Omental fat pad (tissue), 4 donors: ENCODE measurements at places on chromosomes 1 and 21.

DNA sequence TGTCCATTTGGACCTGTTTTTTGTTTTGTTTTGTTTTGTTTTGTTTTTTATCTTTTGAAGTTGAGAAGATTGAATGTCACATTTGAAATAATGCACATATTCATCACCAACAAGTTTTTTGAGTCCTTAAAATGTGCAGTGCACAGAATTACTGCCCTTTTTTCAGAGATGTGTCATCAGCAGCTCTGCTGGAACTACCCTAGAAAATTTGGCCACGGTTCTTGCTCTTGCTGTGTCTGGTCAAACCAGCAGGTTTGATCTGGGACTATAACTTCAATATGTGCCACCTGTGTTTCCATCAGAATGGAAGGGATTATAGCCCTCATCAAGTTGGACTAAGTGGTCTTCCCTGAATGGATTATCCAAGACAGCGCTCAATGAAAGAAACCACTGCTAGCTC lies 24.1 kb upstream of the CNN3 start:
- no peak for DNase-seq

DNA sequence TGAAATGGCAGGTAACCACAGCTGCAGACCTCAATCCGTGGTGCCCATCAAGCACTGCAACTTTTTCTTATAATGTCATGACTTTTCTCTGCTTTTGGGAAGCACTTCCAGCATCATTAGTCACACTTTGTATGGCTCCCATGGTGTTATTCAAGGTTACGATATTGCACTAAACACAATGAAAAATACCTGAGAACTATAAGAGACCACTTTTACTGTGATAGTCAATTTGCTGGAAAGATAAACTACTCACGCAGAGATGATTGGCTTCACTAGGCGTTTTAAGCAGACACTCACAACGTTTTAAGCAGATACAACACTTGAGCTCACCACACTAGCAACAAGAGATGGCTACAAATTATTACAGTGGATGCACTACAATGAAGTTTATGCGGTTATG lies 103.2 kb upstream of the CHRM3 start:
- no peak for DNase-seq

GRCh38 chr1:2535455-2535854 lies 5.4 kb upstream of the HES5 start:
- DNase-seq = no peak

DNA sequence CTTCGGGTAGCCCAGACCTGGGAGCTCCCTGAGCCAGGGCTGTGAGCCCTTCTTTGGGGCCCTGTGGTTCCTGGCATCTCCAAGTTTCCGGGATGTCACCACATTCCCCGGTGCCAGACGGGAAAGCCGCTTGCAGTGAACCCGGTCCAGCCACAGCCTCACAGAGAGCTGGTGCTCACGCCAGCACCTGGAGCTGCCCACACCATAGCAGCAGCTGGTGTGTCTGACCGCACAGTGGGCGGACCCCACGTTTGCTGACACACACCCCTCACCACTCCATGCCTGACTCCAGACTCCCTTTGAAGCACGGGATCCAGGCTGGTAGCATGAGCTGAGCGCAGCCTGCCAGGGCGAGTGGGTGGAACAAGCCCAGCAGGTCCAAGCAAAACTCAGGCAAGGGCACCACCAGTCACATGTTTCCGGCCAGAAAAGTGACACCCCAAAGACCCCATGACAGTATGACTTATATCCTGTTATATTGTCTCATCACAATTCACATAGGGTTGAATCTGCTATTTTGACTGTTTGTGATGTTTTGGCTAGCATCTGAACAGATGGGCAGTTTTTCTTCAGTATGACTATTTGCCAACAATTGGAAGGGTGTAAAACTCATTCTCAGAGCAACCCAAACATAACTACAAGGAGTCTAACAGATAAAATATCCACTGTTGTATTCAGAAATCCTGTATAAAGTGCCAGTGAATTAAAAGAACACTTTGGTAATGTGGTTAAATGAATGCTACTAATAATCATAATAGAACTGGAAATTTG lies 285.4 kb downstream of the SMYD3 start:
- DNase-seq = no peak

DNA sequence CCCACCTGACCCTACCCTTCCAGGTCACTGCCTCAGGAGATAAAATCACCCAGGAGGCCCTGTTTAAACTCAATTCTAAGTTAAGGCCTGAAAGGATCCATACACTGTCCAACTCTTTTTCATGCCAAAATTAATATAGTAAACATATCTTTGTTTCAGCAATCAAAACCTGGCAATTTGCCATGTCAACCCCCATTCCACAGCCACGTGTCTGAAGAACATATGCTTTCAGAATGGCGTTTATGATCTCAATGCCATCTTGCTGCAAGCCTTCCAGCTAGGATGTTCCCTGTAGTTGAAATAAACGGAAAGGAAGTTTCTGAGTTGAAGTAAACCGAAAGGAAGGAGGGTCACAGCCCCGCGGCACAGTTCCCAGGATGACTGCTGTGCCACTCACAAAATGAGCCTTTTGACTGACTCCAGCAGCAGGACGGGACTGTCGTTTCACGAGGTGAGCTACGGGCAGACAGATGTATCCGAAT lies 472.0 kb downstream of the SMYD3 start:
- no peak for DNase-seq

GRCh38 chr1:202159534-202160371 lies 649 bp downstream of the PTPN7 start:
- DNase-seq = no peak

GRCh38 chr1:204278251-204278650 lies 64.5 kb upstream of the GOLT1A start:
- DNase-seq = no peak

- peak; percentile 70 for DNase-seq
Observed at GRCh38 chr1:234980645-234981396, 147.8 kb downstream of the TOMM20 start.

DNA sequence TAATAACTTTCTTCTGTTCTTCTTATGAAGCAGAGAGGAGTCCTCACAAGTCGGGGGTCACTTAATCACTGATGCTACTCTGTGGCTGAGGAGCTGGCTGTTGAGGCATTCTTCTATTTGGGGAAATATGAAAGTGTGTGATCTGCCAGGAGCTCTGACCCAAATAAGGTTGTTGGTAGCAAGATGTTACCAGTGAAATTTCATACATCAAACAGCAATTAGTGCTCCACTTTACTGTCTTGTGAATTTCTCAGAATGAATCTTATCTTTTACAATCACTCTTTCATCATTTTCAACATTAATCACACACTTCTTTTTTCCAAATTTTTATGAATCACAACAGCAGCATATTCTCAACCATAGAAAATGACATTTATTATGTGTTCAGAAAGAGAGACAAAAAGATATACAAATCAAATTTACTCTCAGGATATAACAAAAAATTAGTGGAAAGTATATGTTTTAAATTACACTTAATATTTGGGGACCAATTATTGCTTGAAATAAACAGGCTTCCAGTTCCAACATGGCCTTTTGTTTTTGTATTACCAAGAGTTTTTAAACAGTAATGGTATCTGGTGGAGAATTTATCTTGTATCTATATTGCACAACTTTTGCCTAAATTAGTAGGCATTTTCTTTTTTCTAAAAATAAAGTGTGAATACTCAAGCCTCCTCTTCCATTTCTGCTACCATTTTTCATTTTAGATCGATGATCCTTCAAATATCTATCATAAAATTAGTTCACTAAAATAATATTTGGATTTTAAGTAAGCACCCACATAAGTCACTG lies 9.6 kb downstream of the PTGER3 start:
- DNase-seq = no peak

- no peak for DNase-seq
Observed at GRCh38 chr21:42562816-42563215, 49.2 kb downstream of the SLC37A1 start.

DNA sequence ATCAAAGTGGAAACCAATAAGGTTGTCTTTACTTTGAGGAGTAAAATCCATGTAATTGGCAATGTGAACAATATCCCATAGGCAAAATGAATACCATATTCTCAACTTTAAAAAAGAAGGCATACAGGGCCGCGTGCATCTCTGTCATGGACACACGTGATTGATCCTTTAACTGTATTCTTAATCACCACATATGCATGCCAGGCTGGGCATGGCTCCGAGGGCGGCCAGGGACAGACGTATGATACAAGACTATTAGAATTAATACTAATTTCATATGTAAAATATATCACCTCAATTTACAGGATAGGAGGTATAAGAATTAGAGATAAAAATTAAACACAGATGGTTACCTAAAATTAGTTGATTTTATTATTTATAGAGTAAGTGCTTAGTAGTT lies 11.2 kb downstream of the RGS21 start:
- no peak for DNase-seq

GRCh38 chr1:117237726-117238381 lies 27.1 kb upstream of the VTCN1 start:
- no peak for DNase-seq

DNA sequence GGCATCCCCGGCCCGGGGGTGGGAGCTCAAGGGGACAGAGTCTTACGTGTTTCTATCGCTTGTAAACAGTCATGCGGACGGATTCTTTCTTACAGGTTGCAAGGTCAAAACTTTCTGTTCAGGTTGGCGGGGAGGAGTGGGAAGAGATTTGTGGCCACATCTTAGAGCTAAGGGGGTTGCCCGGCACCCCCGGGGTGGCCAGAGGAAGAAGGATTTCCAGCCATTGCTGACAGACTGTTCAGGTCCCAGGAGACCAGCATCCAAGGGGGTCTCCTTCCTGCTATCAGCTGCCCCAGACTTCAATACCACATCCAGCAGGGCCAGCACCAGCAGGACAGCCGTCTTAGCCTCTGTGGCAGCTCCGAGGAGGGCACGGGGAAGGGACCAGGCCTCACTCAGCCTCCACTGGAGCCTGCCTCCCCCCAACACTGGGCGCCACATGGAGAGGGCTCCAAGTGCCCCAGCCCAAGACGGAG lies 52.0 kb downstream of the KIF21B start:
- no peak for DNase-seq
